ENCODE measurements at places on chromosomes 6 and 20.

DNA sequence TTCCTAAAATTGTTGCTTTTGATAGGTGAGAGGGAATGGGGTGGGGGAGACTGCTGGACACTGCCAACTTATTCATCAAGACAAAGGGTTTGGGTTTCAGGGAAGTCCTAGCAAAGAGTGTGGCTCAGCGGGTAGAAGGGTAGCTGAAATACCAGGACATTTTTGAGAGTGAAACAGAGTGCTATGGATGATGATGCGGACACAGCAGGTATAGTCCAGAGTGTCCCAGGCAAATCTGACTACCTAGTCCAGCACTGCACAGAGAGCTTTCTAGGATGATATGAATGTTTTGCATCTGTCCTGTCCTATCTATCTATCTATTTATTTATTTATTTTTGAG is 154.3 kb downstream of the BCAS1 start:
- no peak for DNase-seq

DNA sequence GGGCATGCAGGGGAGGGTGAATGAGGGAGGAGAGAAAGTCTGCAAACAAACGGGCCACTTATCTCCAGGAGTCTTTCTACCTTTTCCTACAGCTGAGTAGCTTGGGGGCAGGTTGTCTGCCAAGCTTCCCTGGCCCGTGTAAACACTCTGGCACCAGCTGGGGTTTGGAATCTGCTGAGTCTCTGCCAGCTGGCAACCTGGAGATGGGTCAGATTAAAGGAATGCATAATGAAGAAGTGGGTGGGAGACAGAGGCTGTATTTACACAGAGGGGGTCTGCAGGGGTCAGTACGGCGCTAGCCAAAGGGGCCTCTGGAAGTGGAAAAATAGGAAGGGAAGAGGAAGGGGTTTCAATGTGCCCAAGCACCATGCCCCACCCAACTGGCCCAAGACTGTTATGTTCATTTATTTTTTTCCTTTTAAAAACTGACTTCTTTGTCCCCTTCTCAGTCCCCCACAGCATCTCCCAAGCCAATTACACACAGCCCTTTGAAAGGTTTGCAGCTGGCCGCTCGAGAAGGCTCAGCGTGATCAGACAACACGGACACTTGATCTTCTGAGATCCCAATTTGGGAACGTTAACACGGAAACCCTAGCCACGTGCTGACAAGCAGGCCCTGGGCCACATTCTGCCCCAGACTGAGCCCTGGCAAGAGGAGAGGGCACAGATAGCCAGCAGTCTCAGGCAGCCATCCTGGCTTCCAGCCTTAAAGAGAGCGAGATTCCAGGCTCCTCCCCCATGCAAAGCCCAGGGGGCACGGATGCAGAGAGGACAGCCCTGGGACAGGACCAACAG is 25.2 kb downstream of the TRAM2 start:
- DNase-seq = no peak

DNA sequence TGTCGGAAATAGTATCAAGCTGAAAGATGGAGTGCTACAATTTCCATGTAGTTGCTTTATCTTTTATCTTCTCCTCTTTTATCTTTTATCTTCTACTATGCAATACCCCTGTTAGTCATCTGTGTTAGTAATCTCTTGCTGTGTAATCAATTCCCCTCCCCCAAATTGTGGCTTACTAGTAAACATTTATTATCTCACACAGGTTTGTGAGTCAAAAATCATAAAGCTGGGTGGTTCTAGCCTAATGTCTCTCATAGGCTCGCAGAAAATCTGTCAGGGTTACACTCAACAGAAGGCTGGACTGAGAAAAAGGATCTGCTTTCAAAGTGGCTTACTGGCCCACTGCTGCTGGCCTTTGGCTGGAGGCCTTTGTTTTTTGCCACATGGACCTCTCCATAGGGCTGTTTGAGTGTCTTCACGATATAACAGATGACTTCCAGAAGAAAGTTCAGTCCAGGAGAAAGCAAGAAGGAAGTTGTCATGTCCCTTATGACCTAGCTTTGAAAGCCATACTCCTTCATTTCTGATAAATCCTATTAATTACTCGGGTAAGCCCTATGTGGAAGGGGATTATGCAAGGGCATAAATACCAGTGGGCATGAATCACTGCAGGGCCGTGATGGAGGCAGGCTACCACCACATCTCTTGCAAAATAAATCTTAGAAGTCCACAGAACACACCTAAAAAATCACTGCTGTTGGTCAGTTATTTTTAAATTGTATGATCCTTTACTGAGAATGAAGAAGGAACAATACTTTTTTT is 24.5 kb upstream of the PTCHD4 start:
- DNase-seq = no peak

- DNase-seq = no peak
Observed at GRCh38 chr6:46053039-46053933, 37.6 kb upstream of the CLIC5 start.

DNA sequence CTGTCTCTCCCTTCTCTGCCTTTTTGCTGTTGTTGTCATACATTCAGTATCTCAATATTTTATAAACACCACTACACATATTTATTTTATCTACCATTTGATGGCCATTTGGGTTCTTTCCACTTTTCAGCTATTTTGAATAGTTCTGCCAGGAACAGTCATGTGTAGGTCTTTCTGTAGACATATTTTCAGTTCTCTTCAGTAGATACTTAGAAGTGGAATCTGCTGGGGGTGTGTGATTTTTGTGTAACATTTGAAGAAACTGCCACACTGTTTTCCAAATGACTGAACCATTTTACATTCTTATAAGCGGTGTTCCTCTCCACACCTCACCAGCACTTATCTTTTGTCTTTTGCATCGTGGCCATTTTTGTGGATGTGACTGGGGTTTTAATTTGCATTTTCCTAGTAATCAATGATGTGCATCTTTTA is 197.7 kb downstream of the ARID1B start:
- no peak for DNase-seq

DNA sequence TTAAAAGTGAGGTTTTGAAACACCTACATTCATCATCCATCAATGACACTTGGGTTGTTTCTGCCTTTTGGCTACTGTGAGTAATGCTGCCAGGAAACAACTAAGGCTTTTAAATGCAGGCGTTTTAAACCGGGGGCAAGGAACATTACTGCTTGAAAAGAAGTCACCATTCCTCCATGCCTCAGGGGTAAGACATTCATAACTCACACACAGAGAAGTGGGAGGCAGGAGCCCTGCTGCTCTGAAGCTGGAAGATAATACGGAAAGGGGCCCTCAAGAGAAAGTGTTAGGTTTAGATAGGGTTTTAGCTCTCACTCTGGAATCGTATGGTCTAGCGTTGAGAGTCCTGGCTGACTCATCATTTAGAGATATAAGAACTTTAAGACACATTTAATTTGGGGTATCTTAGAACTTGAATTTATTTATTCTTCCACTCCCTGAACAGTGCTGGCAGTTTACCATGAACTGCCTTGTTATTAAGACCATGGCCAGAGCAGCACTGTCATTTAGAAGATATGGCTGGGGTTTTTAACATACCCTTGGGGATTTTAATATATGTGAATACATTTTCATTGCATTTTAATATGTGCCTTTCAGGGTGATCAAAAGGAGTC is 1.8 kb downstream of the TUBB1 start:
- DNase-seq = no peak

DNA sequence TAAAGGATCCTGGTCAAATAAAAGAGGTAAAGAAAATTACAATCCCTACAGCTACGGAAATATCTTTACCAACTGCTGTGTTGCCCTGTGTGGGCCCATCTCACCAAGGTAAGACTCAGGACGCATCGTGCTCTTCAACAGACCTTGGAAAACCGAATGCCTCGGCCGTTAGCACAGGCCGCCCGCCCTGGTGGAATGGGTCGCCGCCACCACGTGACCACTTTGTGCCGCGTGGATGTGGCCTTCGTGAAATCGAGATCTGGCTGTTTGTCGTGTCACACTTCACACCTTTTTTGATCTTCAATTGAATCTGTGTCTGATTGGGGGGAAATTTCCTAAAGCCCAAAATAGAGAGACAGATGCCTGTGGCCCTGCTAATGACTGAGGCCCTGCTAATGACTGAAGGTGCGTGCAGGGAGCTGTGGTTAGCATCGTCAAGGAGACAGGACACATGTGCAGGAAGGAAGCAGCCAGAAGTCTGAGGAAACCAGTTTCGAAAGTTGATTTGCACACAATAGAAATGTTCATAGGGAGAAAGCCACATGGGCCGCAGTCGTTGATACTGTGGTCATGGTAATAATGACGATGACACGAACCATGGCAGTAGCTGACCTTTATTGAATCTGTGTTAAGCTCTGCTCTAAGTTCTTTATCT is 175.7 kb upstream of the SNX9 start:
- DNase-seq = no peak

DNA sequence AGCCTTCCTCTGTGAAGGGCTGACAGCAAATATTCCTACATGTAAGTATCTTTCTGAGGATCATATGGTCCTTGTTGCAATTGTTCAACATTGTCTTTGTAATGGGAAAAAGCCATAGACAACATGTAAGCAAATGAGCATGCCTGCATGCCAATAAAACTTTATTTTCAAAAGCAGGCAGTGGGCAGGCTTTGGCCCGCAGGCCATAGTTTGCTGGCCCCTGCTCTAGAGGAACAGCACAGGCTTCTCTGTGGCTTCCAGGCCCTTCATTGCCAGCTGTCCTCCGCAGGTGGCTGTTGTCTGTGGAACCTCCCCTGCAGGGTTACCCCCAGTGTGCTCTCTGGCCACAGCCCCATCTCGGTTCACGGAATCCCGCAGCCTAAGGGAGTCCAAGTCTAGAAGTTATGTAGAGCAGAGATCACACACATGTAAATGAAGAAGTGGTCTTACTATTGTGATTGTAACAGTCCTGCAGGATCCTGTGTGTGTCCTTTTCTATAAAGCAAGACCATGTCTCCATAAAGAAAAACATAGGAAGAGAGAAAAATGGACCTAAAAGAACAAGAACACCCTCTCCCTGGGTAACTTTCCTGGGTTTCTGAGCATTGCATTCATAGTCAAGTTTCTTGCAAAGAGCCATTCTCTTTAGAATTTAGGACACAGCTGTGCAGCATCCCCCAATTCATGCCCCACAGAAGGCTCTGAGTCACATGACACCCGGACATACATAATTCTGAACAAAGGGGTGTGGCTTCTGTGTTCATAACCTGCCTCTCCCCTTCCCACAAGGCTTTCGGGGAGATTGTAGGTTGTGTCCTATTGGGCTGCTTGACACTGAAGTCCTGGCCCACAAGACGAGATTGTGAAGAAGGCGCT is 10.0 kb downstream of the UNC93A start:
- no peak for DNase-seq

DNA sequence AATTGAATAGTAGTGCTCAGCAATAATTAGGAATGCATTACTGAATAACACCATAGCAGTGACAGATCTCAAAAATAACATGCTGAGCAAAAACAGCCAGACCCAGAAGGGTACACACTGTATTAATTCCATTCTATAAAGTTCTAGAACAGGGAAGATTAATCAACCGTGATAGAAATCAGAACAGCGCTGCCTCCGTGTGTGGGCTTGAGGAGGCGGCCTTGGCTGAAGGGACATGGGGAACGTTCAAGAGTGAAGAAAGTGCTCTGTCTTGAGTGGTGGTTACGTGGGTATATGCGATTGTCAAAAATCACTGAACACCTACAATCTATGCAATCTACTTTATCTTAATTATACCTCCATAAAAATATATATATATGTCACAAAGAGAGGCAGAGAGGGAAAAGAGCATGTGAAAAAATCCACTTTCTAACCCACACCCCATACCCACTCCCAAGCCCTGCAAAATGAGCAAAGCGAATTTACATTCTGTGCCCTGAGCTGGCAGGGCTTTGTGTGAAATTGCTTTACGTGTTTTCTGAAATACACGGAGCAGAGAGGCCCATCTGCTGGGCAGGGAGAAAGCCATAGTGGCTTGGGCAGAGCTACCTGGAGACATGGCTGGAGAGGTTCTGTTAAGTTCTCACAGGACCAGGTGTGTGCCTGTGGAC is 74.4 kb downstream of the NFATC2 start:
- DNase-seq = no peak

- DNase-seq = no peak
Observed at GRCh38 chr6:52415333-52415732, 4.8 kb upstream of the EFHC1 start.

DNA sequence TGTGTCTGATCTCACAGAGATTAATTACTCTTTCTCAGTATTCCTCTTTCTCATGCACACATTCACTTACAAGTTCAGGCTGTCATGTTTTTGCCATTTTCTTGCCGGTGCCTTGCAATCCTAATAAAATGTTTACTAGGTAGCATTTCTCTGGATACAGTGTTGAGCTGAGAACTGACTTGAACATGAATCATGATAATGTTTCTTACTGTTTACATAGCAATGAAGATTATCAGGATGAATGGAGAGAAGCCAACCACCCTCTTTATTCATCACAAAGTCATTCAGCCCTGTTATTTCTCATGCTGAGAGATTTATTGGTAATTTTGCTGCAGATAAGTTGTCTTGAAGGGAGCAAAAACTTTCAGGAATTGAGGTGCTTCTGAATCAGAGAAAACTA is 185.5 kb upstream of the ECI2 start:
- DNase-seq = peak; percentile 59

DNA sequence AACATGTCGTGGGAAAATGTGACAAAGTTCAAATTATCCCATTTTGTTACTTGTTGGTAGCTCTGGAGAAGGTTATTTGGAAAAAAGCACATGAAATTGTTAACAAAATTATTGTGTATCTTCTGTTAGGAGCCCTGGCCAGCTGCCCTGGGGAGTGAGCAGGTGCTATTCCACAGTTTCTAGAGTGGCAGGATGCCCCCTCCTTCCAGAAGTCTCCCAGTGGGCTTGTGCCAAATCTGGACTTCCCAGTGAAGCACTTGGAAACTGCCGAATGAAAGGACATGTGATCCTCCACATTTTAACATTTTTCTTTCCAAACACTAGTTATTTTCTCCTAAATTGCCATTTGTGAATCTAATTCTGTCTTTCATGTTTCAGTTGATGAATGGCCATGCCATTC is 66.9 kb upstream of the CLDN20 start:
- DNase-seq = no peak

GRCh38 chr6:150354754-150355571 is 13.8 kb upstream of the IYD start:
- no peak for DNase-seq

DNA sequence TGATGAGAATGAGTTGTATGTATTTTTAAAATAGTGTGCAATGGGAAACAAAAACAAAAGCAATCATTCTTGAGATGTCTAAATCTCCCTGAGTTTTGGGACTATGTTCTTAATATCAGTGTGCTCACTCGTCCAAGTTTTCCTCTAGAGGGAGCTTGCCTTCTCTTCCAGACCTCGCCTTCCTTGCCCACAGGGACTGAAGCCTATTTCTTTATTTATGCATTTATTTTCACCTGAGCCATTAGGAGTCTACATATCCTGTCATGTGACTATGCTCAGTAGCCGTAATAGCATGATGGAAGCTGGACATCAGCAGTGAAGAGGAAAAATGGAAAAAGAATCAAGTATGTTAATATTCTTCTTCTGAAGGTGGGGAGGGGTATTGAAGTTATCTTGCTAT is 131.2 kb downstream of the SH3BGRL2 start:
- no peak for DNase-seq

Data from hepatic stellate cell (primary cell).